Activated T-cell treated with anti-CD3 and anti-CD28 coated beads for 48 hours (primary cell): ENCODE measurements at places on chromosomes 7 and 10.

GRCh38 chr10:1057106-1057657, 997 bp downstream of the WDR37 start:
- DNase-seq: no peak

- DNase-seq: no peak
These were observed 11.3 kb downstream of the INPP5F start for GRCh38 chr10:119737039-119737663.

DNA sequence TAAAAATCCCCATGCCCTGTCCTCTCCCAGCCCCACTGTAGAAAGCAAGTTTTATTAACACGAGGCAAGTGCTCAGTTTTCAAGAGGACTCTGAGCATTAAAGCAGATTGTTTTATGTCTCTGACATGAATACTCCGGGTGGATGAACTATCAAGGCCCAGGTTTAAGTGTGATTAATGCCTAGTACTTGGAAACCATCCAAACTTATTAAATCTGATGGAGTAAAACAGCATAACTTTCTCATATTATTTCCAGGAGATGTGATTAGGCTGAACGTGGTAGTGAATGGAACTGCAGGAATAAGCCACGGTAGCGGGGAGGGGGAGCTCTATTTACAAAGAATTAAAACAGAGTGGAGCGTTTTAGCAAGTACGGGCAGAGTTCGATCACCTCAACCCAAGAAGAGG, 144.2 kb upstream of the RNF32 start:
- DNase-seq: no peak

DNA sequence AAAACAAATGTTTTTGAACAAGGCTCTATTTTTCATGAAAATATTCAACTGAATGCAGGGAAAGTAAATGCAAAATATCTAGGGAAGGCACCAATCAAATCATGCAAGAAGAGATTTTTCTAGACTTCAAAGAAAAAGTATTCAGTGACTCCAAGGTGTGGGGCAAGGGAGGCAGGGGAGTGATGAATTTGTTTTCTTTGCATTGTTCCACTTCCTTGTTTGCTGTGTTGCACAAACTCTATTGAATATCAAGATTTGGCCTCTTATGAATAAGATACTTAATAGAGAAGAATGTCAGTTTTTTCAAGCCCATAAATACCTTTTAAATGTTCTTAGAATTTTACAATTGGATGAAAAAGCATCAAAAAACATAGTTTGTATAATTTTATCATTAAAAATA, 26.4 kb downstream of the STEAP1 start:
- DNase-seq: no peak

DNA sequence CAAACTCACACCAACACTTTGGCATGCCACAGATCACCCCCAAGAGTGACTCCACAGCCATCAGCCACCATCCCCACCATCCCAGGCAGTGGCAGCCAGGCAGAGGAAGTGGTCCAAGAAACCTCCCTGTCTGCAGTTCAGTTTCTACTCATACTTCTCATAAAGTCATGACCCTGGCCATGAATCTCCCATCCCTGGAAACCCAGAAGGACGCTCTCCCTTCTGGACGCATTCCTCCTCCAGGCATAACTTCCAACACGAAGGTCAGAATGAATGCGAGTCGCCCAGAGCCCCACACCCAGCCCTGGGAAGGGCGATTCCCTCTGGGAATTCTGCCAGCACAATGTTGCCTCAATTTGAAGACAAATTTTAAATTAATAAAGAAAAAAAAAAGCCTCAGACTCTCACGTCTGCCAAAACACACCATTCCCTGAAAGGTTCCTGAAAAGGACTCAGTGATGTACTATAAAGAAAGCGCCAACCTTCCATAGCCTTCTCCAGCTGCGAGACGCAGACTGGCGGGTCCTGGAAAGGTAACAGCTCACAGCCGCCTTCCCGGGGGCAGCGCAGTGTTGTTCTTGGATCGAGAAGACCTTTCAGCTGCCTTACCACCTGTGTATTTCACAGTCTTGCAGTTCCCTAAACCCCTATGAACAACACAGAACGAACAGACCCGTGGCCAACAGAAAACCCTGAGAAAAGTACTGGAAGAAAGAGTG, 307.6 kb downstream of the FRMD4A start:
- DNase-seq: no peak

DNA sequence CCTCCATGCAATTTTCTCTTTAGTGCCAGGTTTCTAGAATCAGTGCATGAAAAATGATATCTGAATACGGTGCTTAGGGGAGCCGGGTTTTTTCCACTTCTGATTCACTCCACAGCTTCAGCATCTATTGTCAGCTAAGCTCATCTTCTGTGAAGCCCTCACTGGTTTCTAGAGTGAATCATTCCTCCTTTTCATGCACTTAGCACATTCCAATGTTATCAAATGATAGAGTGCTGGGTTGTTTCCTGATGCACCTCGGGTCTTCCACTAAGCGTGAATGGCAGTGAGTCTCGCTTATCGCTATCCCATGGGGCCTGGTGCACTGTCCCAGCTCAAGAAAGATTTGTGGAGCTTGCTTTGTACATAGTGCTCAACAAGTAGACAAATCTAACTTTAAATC, 170.9 kb upstream of the RHEB start:
- DNase-seq: no peak

DNA sequence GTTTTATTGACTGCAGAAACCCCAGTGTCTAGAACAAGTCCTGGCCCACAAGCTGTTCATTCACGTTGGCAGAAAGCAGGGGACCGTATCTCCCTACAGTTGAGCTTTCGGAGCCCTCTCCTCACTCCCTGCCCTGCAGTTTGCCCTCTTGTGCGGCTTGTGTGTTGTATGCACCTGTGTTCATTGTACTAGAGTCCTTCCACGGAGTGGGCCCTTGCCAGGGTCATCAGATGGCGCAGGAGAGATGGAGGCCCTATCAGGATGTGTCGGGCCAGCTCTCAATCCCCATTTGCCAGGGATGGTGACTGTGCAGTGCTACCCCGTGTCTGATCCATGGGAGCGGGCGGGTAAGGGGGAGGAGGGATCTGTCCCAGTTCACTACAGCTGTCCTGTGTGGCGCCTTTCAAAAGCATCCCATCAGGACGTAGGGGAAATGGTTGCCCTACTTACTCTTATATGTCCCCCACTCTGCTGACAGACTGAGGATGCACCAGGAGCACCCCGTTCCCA, 77.4 kb upstream of the PRR15 start:
- no peak for DNase-seq

DNA sequence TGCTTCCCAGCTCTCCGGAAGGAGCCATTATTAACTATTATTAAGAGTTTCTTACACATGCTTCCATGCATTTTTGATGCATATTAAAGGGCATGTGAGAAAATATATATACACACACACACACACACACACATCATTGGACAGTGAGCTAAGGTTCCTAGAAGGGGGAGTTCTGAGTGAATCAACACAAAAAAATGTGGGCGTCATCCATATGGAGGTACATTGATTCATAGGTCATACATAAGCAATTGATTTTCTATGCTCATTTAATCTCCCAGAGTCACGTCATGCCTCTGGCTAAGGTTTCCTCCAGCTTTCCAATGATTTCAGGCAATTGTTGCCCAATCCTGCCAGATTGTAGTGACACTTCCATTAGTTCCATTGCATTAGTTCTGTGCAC, 269.4 kb downstream of the DNAJB9 start:
- no peak for DNase-seq

- DNase-seq: no peak
These were observed 111.6 kb downstream of the ACTR3B start for GRCh38 chr7:152871005-152871677.

- no peak for DNase-seq
These were observed 183.2 kb downstream of the PRPF18 start for GRCh38 chr10:13769946-13770345.

DNA sequence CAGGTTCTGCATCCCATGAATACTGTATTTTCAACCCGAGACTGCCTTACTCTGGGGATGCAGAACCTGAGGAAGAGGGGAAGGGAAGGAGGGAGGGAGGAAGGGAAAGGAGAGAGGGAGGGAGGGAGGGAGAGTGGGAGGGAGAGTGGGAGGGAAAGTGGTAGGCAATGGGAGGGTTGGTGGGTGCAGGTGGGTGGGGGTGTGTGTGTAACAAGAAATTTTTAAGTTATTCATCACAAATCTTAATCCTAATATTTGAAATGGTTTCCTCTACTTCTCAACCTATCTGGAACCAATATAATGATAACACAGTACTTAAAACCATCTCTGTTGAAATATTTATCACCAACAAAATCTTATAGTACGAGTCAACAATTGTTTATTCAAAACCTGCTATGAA, 68.0 kb downstream of the PDSS1 start:
- no peak for DNase-seq

GRCh38 chr7:114126095-114126494, 207.3 kb upstream of the PPP1R3A start:
- DNase-seq: no peak

GRCh38 chr10:58028597-58029366, 238.9 kb downstream of the IPMK start:
- no peak for DNase-seq

GRCh38 chr10:49542353-49542752, 3.4 kb upstream of the ERCC6 start:
- DNase-seq: no peak

GRCh38 chr7:154743206-154743605, 259.7 kb downstream of the PAXIP1 start:
- DNase-seq: no peak

DNA sequence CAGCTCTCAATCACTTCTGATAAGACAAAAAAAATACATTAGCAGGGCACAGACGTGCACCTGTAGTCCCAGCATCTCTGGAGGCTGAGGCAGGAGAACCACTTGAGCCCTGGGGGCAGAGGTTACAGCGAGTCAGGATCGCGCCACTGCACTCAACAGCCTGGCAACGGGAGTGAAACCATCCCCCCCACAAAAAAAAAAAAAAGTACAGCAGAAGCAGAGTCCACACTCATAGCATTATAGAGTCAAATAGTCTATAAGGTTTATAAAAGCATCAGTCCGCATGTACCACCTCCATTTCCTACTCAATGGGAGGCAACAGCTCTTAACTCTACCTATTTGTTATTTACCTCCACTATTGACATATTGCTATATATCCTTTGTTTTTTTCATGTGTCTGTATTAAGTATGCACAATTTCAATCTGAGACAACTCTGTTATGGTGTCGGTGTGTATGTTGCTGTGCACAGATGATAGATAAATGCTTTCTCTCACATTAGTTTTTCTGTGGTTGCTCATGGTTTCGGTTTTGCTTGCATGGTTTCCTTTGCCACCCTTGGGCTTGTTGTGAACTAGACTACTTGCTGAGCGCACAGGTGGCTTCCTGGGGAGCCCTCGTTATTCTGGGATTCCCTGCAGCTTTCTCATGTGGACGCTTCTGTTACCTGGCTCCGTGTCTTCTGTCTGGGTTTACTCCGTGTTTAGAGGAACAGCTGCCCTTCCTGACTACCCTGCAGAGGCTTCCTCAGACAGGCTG, 40.4 kb downstream of the PROSER2 start:
- peak; percentile 38 for DNase-seq

GRCh38 chr10:89954061-89954460, 252.7 kb downstream of the KIF20B start:
- no peak for DNase-seq

DNA sequence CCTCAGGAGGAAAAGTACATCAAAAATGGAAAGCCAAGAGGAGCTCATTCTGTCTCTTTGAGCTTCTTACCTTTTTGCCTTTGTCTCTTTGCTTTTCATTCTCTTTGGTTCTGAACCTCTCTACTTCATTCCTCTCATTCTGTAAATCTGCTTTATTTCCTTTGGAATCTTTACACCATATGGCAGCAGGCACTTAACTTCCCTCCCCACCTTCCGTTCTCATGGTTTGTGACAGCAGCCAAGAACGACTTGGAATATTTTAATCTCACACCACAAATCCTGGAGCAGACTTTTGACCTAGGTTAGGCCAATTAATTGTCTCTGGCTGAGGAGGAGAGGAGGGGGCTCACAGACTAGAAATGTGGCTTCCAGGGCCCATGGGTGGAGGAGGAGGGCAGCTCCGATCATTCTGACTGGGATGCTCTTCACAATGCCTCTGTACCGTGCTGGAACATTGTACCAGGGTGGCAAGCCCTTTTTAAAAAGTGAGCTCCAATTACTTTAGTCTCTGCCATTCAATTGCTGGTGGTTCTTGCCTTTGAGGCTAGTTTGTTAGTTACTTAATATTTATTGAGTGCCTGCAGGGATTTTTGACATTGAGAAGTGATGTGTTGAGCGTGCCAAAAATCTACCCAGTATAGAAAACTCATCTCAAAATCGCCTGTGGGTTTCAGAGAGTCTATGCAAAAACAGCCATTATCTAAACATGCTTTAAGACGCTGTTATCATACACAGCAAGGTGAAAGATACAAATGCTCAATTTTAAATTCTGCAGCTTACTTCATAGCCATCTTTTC, 386.6 kb downstream of the DPP6 start:
- no peak for DNase-seq

DNA sequence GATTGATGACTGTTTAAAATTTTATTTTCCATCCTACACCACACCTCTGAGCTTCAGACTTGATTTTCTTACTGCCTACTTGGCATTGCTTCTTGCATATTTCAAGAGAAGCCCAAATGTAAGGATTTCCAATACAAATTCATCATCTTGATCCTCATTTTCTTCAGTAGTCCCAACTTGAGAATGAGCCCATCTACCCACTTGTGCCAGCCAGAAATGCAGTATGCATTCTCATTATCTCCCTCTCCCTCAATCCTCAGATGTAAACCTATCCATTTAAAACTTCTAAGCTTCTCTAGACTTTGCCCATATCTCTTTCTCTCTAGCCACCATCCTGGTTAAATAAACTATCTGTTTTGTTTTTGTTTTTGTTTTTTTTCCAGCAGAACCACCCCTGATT, 22.4 kb upstream of the EGFR start:
- no peak for DNase-seq

DNA sequence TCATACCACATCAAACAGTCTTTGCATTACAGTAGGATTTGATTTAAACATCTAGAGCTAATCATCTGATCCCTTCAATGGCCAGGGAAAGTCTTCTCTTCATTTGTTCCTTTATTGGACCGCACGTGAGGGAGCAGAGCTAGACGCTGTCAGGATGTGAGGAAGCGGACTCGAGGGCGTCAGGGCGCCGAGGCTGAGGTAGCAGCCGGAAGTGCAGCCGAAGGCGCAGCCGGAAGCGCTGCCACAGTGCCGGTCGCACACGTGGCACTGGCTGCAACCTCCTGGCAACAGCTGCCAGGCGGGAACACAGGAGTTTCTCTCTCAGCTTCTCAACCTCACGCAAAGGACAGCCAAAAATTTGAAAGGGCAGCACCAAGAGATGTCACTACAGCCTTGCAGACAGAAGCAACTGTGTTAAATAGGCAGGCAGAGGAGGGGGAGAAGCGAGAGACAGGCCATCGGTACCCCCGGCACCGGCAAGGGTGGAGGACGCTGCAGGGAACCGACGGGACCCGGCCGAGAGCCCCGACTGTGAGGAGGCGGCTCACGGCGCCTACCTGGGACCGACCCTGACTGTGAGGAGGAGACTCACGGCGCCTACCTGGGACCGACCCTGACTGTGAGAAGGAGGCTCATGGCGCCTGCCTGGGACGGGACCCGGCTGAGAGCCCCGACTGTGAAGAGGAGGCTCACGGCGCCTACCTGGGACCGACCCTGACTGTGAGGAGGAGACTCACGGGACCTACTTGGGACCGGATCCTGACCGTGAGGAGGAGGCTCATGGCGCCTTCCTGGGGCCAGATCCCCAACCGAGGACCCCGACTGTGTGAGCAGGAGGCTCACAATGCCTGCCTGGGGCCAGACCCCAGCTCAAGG, 32.3 kb downstream of the VIPR2 start:
- DNase-seq: peak; percentile 15

- no peak for DNase-seq
These were observed 73.2 kb upstream of the PPP1R3C start for GRCh38 chr10:91705948-91706670.

GRCh38 chr10:91046869-91047268, 126.0 kb upstream of the ANKRD1 start:
- DNase-seq: no peak
